Omental fat pad (tissue), 4 donors: ENCODE measurements at places on chromosomes 5 and 9. TPM values are rescaled to one million over a fixed set of nuclear protein-coding genes. Genes with fewer than 3 reads are reported as not detected.

GRCh38 chr5:141633871-141634561, 2.6 kb downstream of the HDAC3 start:
- no peak for DNase-seq

The IL13 gene
- not detected for total RNA-seq

The PTTG1 gene
- 13.9 TPM for total RNA-seq

- DNase-seq, result no peak
These were observed 111.7 kb downstream of the NXNL2 start for GRCh38 chr9:88646539-88647300.

The KIF27 gene
- total RNA-seq, result 3.2 TPM
